ENCODE measurements at places on chromosomes 1 and 21. TPM values are rescaled to one million over a fixed set of nuclear protein-coding genes. Genes with fewer than 3 reads are reported as not detected.

TRIM58 gene
- 0.39 TPM for total RNA-seq

S100A3 gene
- not detected for total RNA-seq

VPS72 gene
- 33.1 TPM for total RNA-seq

DNA sequence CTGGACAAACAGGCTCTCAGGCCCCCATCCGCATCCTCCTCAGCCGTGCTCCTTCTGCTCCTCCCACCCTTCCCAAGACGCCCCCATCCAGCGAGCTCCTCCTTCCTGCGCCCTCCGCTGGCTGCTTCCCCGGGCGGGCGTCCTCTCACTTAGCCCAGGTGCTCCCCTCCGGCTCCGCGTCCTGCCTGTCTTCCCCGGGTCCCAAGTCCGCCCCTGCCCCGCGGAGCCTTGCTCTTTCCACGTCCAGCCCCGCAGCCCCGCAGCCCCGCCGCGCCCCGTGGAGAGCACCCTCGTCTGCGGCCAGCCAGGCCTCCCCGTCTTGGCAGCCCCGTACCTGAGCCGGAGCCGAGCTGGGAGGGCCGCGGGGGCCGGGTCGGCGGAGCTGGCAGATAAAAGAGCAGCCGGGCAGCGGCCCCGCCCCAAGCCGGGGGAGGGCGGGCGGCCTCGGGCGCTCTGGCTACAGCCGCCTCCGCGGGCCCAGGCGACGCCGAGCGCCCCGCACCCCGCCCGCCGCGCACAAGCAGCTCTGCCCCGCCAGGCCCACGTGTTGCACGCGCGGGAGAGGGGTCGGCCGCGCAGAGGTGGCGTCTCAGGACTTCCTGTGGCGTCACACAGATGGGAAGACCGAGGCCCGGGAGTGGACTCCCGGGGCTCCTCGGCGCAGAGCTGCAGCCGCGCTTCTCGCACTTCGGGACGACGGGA is at the start of gene PAQR7:
PAQR7 (minus strand) TSS at position 555 of the 702 bp plus-strand sequence. CDS start 11,869 bp downstream, outside the sequence.
- peak within 1 kb of the TSS; percentile 83 for H3K4me3 ChIP-seq
- no peaks in the 10 kb centered on the region for H3K27me3 ChIP-seq
- H3K36me3 ChIP-seq, result no peaks in the 10 kb centered on the region
- peaks cover 4% of the 10 kb centered on the region for H3K4me1 ChIP-seq
- peak; percentile 82 for DNase-seq

DNA sequence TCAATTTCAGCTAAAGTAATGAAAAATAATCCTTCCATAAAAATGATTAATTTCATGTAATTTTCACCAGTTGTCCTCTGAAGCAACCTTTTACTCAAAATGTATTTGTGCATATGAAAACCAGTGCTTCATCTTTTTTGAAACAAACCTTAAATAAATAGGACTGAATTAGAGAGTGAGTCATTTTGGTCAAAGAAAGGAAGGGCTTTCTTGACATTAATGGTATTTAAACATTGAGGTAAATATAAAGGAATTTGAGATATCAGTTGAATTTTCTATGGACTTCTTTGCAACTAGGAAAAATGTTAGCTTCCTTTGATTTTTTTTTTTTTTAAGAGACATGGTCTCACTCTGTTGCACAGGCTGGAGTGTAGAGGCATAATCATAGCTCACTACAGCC is 38.7 kb downstream of the SNX7 start:
- no peaks in the 10 kb centered on the region for H3K27me3 ChIP-seq
- no peaks in the 10 kb centered on the region for H3K4me1 ChIP-seq
- H3K36me3 ChIP-seq, result no peaks in the 10 kb centered on the region
- no peak overlapping the region for H3K4me3 ChIP-seq

GRCh38 chr1:76690766-76691165 is 176.5 kb upstream of the ST6GALNAC5 start:
- no peak overlapping the region for H3K27ac ChIP-seq
- no peaks in the 10 kb centered on the region for H3K27me3 ChIP-seq
- H3K4me3 ChIP-seq, result no peak overlapping the region
- no peaks in the 10 kb centered on the region for H3K4me1 ChIP-seq

DNA sequence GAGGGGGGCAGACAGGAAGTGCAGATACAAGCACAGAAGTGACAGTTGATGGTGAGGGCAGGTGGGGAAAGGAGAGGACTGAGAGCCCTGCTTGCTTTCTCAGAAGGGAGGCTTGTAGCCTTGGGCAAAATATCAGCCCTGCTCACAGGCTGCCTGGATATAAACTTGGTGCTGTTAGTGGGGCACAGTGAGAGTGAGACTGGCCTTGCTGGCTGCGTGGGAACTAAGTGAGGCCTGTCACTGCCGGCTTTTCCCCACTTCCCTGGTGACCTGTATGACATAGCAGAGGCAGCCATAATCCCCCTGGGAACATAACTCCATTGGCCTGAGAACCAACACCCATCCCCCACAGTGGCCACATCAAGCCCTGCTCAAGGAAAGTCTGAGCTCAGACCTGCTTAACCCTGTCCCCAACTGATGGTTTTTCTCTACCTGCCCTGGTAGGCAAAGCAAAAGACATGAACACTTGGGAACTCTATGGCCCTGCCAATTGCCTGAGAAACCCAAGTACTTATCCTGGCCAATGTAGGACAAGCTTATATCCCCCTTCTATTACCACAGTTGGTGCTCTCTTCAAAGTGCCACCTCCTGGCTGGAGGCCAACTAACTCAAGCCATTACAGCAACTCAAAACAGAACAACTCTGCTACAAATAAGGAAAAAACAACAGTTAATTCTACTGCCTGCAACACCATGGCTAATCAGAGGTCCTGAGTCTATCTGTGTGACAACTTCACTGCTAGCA is 472.7 kb downstream of the PLPP3 start:
- no peak overlapping the region for H3K27ac ChIP-seq
- no peak overlapping the region for H3K4me3 ChIP-seq
- no peak for DNase-seq
- H3K4me1 ChIP-seq, result no peaks in the 10 kb centered on the region

- no peaks in the 10 kb centered on the region for H3K36me3 ChIP-seq
- no peak overlapping the region for H3K27ac ChIP-seq
- no peak overlapping the region for H3K4me3 ChIP-seq
- H3K27me3 ChIP-seq, result peaks cover 10% of the 10 kb centered on the region
- no peak for DNase-seq
- no peaks in the 10 kb centered on the region for H3K4me1 ChIP-seq
These were observed 26.2 kb upstream of the UHMK1 start for GRCh38 chr1:162471290-162471853.

DNA sequence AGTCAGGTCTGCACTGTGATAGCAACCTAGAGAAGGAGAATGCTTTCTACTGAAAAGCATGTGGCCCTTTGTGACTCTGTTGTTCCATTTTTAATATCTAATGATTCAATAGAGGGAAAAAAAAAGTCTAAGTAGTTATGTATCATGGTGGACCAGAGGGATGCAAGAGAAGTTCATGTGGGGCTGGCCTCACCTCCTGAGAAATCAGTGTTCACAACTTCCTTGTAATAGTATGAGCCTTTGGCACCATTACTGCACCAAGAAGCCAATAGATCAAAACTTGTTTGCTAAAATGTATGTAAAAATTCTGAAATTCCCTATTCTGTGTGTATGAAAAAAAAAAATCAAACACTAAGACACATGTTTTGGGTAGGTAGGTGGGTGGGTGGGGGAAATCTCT is 5.0 kb downstream of the ZBTB17 start:
- no peak overlapping the region for H3K4me3 ChIP-seq
- no peak for DNase-seq
- H3K27me3 ChIP-seq, result no peaks in the 10 kb centered on the region
- H3K4me1 ChIP-seq, result peaks cover 63% of the 10 kb centered on the region
